H9 (cell line): ENCODE measurements at places on chromosomes 16 and 17. TPM values are rescaled to one million over a fixed set of nuclear protein-coding genes. Genes with fewer than 3 reads are reported as not detected.
A peak's percentile ranks its signal among the peaks of the same experiment; 100 is the strongest.

- H3K27ac ChIP-seq: no peak overlapping the region
- DNase-seq: peak; percentile 62
- H3K4me3 ChIP-seq: no peak overlapping the region
- H3K4me1 ChIP-seq: peaks cover 2% of the 10 kb centered on the region; the same call in 1 of the 2 replicates
- no peaks in the 10 kb centered on the region for H3K27me3 ChIP-seq
- H3K36me3 ChIP-seq: no peaks in the 10 kb centered on the region
These were observed 36.0 kb downstream of the ARHGAP27 start for GRCh38 chr17:45396496-45397205.

RAPGEFL1 gene
- 23.6 and 24.8 TPM in 2 replicates for total RNA-seq

- no peaks in the 10 kb centered on the region for H3K27me3 ChIP-seq
- DNase-seq: no peak
- H3K4me3 ChIP-seq: no peak overlapping the region
- H3K36me3 ChIP-seq: no peaks in the 10 kb centered on the region
These were observed 624.4 kb upstream of the C16orf82 start for GRCh38 chr16:26442321-26442720.

MAP3K3 gene
- total RNA-seq: 21.1 and 24.3 TPM in 2 replicates

PRKCB gene
- total RNA-seq: 7.0 and 7.7 TPM in 2 replicates

STH gene
- total RNA-seq: not detected in 2 replicates

DNA sequence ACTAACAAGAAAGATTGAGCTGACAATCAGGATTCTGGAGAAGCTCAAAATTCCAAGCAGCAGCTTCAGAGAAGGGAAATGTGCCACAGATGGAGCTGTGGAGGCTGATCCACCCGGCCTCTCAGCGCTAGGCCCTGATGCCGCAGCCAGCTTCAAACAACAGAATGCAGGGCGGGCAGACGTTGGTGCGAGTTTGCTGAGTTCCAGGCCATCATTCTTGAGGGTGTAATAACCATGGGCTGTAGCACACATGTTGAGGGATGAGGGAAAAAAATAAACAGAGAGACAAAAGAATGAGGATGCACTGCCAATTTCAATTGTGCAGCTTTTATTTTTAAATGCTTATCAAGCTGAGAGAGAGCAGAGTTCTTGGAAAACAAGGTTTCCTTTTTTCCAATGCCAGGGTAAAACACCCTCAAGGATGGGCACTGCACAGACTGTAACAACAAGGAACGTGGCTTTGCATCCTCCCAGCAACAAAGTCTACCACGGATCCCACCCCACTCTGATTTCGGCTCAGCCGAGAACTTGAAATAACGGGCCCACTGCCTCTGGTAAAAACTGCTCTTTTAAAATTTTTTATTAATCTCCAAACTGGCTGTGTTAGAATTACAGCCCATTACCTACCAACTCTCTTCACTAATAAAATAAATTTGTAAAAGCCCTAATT, 90.2 kb downstream of the SMG6 start:
- H3K4me1 ChIP-seq: no peaks in the 10 kb centered on the region; the same call in 1 of the 2 replicates
- peaks cover under 1% of the 10 kb centered on the region; the same call in 1 of the 2 replicates for H3K36me3 ChIP-seq
- H3K27ac ChIP-seq: no peak overlapping the region
- DNase-seq: no peak
- no peaks in the 10 kb centered on the region for H3K27me3 ChIP-seq
- H3K4me3 ChIP-seq: no peak overlapping the region

DNA sequence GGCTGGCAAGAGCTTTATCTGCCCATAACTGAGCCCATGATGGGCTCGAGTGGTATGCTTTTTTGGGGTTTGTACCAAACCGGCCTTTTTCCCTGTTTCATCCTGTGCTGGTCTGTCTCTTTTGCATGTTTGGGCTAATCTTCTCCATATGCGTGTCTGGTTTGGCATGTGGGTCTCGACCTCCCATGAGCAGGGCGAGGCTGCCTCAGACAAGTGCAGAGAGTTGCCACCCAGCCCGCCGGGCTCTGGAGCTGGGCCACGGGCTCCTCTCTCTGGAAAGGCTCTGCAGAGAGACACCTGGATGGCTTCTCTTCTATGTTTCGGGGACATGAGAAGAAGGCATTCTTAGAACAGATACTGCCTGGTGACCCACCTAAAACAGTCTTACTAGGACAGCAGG, 67.8 kb upstream of the TBX2 start:
- H3K4me3 ChIP-seq: no peak overlapping the region
- H3K27me3 ChIP-seq: no peaks in the 10 kb centered on the region
- H3K4me1 ChIP-seq: no peaks in the 10 kb centered on the region
- H3K36me3 ChIP-seq: no peaks in the 10 kb centered on the region
- DNase-seq: no peak

GRCh38 chr17:57499648-57500049, 243.3 kb downstream of the MSI2 start:
- H3K27ac ChIP-seq: no peak overlapping the region
- H3K36me3 ChIP-seq: no peaks in the 10 kb centered on the region
- H3K27me3 ChIP-seq: no peaks in the 10 kb centered on the region
- H3K4me3 ChIP-seq: no peak overlapping the region
- DNase-seq: no peak
- no peaks in the 10 kb centered on the region for H3K4me1 ChIP-seq

KRT9 gene
- total RNA-seq: not detected in 2 replicates

DNA sequence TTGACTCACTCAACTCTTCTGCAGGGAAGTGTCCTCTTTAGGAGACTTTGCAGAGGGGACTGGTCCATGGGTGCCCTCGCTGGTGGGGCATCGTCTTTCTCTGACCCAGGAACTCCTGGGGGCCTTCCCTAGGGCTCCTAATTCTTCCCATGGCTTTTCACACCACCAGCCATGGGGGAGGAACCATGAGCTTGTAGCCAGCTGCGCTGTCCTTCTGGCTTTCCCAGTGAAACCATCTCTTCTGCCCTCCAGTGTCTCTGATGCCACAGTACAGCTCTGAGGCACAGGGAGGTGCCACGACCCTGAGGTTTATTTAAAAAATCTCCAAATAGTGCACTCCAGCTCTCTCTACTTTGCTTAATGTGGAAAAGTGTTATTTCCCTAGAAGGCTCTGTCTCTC, 78.6 kb downstream of the SDR42E1 start:
- no peak for DNase-seq
- no peak overlapping the region for H3K4me3 ChIP-seq
- no peaks in the 10 kb centered on the region for H3K36me3 ChIP-seq
- H3K4me1 ChIP-seq: no peaks in the 10 kb centered on the region
- no peak overlapping the region for H3K27ac ChIP-seq

DNA sequence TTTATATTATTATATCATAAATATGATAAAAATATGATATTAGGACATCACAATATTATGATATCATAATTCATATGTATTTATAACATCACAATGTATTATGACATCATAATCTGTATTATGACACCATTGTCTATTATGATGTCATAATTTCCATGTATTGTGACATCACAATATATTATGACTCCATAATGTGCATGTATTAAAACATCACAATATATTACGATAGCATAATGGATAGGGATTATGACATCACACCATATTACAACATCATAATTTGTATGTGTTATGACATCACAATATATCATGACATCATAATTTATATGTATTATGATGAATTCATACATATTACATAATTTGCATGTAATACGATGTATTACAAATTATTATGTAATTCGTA, 1755.9 kb downstream of the TP53TG3F start:
- no peak overlapping the region for H3K4me3 ChIP-seq
- no peak for DNase-seq
- no peaks in the 10 kb centered on the region for H3K27me3 ChIP-seq

DNA sequence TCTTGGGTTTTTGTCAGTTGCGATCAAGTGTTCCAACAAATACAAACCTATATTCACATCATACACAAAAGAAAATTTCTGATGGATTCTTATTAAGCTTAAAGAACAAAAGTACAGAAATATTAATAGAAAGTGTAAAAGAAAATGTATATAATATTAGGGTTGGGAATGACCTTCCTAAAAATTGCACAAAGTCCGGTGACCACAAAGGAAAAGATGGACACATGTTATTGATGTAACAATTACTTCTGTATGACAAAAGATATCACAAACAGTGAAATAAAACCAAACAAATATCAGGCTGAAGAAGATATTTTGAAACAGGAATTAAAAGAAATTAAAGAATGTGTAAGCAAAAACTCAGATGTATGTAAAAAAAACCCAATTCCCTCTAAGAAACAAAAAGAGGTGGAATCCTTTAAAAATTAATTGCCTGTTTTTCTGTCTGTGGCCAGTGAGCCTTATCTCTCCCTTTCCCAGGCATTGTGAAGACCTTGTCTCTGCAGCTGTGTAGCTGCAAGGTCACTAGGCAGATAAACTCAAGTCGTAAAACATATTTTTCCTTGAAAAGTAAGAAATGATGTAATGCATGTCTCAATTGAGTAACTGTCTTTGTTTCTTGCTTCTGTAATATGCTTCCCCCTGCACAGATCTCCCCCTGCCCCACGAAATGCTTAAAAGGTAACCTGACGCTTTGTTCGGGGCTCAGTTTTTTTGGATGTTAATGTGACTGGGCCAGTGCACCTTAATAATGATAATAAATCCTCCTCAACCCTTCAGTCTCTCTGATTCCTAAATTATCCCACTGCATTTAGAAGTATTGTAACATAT, 2.8 kb downstream of the ST6GALNAC1 start:
- H3K27ac ChIP-seq: no peak overlapping the region
- no peaks in the 10 kb centered on the region for H3K36me3 ChIP-seq
- DNase-seq: no peak
- peaks cover 2% of the 10 kb centered on the region; the same call in 1 of the 2 replicates for H3K4me1 ChIP-seq
- H3K27me3 ChIP-seq: no peaks in the 10 kb centered on the region
- H3K4me3 ChIP-seq: no peak overlapping the region

GRCh38 chr16:15887283-15887682, 1.1 kb downstream of the CEP20 start:
- H3K4me3 ChIP-seq: peak overlapping the region; percentile 100
- peaks cover 14% of the 10 kb centered on the region for H3K36me3 ChIP-seq
- no peak for DNase-seq
- H3K27me3 ChIP-seq: no peaks in the 10 kb centered on the region

GRCh38 chr16:90048347-90048722, 28.8 kb downstream of the PRDM7 start:
- H3K36me3 ChIP-seq: peaks cover 14% of the 10 kb centered on the region
- H3K4me3 ChIP-seq: peak overlapping the region; percentile 63; the same call in 2 of the 3 replicates
- no peak for DNase-seq
- H3K27me3 ChIP-seq: no peaks in the 10 kb centered on the region

GRCh38 chr16:49638673-49639610, 217.0 kb downstream of the ZNF423 start:
- H3K4me1 ChIP-seq: peaks cover 12% of the 10 kb centered on the region; the same call in 1 of the 2 replicates
- peaks cover 29% of the 10 kb centered on the region for H3K36me3 ChIP-seq
- no peak overlapping the region for H3K4me3 ChIP-seq
- H3K27ac ChIP-seq: no peak overlapping the region
- H3K27me3 ChIP-seq: no peaks in the 10 kb centered on the region

STUB1 gene
- total RNA-seq: 95.6 and 102 TPM in 2 replicates

DNA sequence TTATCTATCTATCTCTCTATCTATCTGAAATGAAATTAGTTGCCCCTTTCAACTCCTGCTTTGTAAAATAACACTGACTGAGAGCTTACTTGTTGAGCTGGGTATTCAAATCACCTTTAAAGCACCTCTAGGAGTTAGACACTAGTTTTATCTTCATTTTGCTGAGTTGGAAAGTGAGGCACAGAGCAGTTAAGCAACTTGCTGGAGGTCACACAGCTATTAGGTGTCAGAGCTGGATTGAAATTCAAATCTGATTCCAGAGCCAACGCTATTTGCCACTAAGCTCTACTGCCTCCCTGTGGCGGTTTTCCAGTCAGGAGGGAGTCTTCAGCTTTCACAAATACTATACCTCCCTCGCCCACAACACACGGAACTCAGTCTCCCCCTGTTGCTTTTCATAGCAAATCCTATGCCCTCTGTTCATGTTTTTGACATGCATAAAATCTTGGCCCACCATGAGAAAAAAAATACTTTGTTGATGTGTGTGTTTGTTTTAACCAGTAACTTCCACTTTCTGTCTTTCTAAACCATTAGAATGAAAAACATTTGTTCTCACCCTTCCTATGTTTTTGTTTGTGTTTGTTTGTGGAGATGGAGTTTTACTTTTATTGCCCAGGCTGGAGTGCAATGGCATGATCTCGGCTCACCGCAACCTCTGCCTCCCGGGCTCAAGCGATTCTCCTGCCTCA, 74.8 kb upstream of the SMURF2 start:
- no peak overlapping the region for H3K4me3 ChIP-seq
- H3K36me3 ChIP-seq: no peaks in the 10 kb centered on the region
- no peaks in the 10 kb centered on the region for H3K27me3 ChIP-seq
- peak; percentile 57 for DNase-seq

GRCh38 chr17:28366605-28367004, 1.6 kb upstream of the SEBOX start:
- H3K4me3 ChIP-seq: no peak overlapping the region
- H3K4me1 ChIP-seq: no peaks in the 10 kb centered on the region
- peak; percentile 34 for DNase-seq
- no peaks in the 10 kb centered on the region for H3K27me3 ChIP-seq

DNA sequence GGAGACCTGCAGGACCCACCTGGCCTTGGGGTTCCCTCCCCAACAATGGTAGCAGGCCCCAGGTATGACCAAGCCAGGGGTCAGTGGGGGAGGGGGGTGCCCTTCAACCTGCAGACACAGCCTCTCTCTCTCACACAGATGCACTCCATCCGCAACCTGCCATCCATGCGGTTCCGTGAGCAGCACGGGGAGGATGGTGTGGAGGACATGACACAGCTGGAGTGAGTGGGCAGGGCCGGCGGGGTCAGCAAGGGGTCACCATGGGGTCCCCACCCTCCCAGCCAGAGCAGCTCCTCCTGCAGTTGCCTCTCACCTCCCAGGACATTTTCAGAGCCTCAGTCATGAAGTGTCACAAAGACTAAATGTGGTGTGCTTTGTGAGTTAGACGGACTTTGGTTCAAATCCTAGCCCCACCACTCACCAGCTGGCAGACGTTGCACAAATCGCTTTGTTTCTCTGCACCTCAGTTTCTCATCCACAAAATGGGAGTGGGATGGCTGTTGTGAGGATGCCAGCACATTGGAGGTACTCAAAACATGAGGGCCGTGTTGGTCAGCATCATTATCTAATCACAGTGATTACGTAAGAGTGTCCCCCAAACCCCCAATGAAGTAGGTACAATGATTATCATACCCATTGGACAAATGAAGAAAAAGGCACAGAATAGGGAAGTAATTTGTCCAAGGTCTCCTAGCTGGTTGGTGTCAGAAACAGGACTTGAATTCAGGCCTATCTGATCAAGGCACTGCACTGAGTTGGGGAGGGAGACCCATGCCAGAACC, 16.0 kb downstream of the MYO15A start:
- H3K27ac ChIP-seq: no peak overlapping the region
- H3K27me3 ChIP-seq: no peaks in the 10 kb centered on the region
- H3K4me3 ChIP-seq: no peak overlapping the region
- no peak for DNase-seq

- 0 out of 2 replicates have a peak, but pooled peaks cover 2% of the 10 kb centered on the region for H3K27me3 ChIP-seq
- H3K36me3 ChIP-seq: peaks cover 5% of the 10 kb centered on the region
- H3K4me3 ChIP-seq: no peak overlapping the region
- no peak overlapping the region for H3K27ac ChIP-seq
- DNase-seq: peak; percentile 34
- peaks cover 7% of the 10 kb centered on the region; the same call in 1 of the 2 replicates for H3K4me1 ChIP-seq
These were observed 5.3 kb upstream of the GFAP start for GRCh38 chr17:44920565-44920940.

NOL3 gene
- total RNA-seq: 5.6 and 5.9 TPM in 2 replicates

RNPS1 gene
- total RNA-seq: 384 and 394 TPM in 2 replicates
